ENCODE measurements at places on chromosomes 6 and 20. TPM values are rescaled to one million over a fixed set of nuclear protein-coding genes. Genes with fewer than 3 reads are reported as not detected.
A peak's percentile ranks its signal among the peaks of the same experiment; 100 is the strongest.

HLA-DRB5 gene
- total RNA-seq: not detected

GGTLC1 gene
- not detected for total RNA-seq

FAM83B gene
- 14.3 TPM for total RNA-seq

GRCh38 chr20:48066851-48067250 is 281.6 kb upstream of the SULF2 start:
- H3K4me1 ChIP-seq: no peaks in the 10 kb centered on the region
- no peak overlapping the region for H3K27ac ChIP-seq
- H3K4me3 ChIP-seq: no peak overlapping the region
- H3K36me3 ChIP-seq: no peaks in the 10 kb centered on the region

DNA sequence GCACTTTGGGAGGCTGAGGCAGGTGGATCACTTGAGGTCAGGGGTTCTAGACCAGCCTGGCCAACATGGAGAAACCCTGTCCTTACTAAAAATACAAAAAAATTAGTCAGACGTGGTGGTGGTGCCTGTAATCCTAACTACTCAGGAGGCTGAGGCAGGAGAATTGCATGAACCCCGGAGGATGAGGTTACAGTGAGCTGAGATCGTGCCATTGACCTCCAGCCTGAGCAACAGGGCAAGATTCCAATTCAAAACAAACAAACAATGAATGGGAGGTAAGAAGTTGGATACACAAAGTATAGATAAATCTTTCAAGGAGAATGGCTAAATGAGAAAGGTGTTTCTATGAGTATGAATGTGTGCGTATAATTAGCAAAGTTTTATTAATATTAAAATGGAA is 75.3 kb downstream of the REV3L start:
- no peak for DNase-seq
- no peak overlapping the region for H3K27ac ChIP-seq
- no peaks in the 10 kb centered on the region for H3K27me3 ChIP-seq
- H3K36me3 ChIP-seq: no peaks in the 10 kb centered on the region
- H3K4me3 ChIP-seq: no peak overlapping the region

DNA sequence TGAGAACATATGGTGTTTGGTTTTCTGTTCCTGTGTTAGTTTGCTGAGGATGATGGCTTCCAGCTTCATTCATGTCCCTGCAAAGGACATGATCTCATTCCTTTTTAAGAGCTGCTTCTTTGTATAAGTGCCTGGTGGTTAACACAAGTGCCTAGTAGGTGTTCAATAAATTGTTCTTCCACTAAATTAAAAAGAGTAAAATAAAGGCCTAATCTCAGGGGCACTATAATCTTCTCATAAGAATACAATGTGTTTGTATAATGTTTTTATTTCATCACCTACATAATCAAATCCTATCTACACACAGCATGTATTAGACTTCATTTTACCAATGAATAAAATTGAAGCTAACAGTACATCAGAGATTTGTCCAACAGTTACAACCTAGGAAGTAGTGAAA is 252.7 kb downstream of the KHDC1L start:
- no peaks in the 10 kb centered on the region for H3K36me3 ChIP-seq
- no peaks in the 10 kb centered on the region for H3K27me3 ChIP-seq
- H3K27ac ChIP-seq: no peak overlapping the region
- no peak overlapping the region for H3K4me3 ChIP-seq
- no peaks in the 10 kb centered on the region for H3K4me1 ChIP-seq
- DNase-seq: no peak

DNA sequence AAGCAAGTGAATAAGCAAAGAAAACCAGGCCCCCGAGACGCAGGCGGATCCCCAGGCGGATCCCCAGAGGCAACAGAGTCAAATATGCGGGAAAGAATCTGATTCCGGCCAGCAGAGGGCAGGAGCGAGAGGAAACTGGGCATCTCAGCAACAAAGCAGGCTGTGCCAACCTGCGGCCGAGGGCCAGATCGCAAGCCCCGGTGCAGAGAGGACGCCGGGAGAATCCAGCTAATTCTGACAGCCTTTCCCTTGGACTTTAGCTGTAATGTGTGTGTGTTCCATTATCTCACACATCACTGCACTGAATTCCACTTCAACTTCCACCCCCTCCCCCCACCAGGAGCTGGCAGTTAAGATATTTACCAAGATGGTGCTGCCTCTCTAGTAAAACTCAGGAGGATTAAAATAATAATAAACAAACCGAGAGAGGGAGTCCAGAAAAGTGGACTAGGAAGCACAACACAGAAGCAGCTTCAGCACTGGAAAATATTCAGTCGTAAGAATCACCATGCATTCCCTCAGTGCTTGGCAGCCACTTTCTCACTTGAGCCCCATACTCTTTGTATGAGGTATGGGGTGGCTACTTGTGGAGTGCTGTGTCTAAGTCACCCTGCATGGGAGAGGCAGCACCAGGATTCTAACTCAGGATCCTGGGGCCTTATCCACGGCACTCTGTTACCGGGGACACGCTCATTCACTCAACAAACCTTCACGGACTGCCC is 66.2 kb upstream of the SNX9 start:
- no peaks in the 10 kb centered on the region for H3K4me1 ChIP-seq
- peak overlapping the region; percentile 62 for H3K27ac ChIP-seq
- DNase-seq: peak; percentile 89
- H3K27me3 ChIP-seq: no peaks in the 10 kb centered on the region
- H3K36me3 ChIP-seq: no peaks in the 10 kb centered on the region

DNA sequence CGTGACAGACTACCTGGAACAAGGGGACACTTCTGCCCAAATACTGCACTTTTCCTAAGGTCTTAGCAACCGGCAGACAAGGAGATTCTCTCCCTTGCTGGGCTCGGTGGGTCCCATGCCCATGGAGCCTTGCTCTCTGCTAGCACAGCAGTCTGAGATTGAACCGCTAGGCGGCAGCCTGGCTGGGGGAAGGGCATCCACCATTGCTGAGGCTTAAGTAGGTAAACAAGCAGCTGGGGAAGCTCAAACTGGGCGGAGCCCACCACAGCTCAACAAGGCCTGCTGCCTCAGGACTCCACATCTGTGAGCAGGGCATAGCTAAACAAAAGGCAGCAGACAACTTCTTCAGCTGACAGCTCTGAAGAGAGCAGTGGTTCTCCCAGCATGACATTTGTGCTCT is 87.8 kb upstream of the ASCC3 start:
- H3K4me1 ChIP-seq: no peaks in the 10 kb centered on the region
- no peaks in the 10 kb centered on the region for H3K36me3 ChIP-seq
- H3K4me3 ChIP-seq: no peak overlapping the region
- no peaks in the 10 kb centered on the region for H3K27me3 ChIP-seq
- no peak for DNase-seq
- H3K27ac ChIP-seq: no peak overlapping the region

DNA sequence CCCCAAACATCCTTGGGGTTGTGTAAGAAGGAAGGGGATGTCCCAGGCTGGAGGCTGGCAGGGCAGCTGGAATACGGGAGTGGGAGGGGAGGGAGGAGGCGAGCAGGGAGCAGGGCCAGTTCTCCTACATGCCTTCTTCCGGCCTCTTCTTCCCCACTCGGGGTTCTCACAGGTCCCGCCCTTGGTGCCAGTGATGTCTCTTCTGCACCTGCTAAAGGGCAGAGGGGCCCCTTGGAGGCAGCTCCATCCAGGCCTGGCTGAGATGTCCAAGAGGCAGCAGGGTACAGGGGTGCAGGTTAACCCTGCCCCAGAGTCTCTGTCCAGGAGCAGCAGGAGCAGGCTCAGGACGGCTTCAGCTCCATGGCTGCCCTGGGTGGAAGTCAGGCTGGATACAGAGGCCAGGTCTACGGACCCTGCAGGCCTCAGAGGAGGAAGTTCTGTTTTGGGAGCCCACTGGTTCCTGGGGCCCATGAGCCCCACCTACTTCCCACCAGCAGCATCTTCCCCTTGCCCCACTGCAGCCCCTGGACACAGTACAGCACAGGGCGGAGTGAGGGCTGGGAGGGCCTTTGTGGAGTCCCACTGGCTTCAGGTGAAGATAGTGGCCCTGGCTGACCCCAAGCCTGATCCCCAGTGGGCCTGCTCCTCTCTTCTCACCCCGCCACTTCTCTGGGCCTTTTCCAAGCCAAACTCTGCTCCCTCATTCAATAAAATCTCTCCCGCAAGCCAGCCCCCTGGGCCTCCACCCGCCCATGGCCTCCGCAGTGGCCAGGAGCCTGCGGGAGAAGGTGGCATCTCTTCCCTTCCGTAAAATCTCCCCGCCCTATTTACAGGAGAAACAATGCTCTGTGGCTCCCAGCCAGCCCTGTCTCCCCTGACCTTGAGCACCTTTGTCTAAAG is 60.4 kb downstream of the YTHDF1 start:
- H3K36me3 ChIP-seq: no peaks in the 10 kb centered on the region
- H3K27me3 ChIP-seq: peaks cover 24% of the 10 kb centered on the region
- H3K27ac ChIP-seq: no peak overlapping the region
- no peaks in the 10 kb centered on the region for H3K4me1 ChIP-seq
- no peak for DNase-seq

- H3K4me3 ChIP-seq: no peak overlapping the region
- H3K4me1 ChIP-seq: no peaks in the 10 kb centered on the region
Measured at GRCh38 chr20:2163312-2163711, 61.7 kb downstream of the STK35 start.
